ENCODE measurements at places on chromosomes 3 and 15.
A peak's percentile ranks its signal among the peaks of the same experiment; 100 is the strongest.

DNA sequence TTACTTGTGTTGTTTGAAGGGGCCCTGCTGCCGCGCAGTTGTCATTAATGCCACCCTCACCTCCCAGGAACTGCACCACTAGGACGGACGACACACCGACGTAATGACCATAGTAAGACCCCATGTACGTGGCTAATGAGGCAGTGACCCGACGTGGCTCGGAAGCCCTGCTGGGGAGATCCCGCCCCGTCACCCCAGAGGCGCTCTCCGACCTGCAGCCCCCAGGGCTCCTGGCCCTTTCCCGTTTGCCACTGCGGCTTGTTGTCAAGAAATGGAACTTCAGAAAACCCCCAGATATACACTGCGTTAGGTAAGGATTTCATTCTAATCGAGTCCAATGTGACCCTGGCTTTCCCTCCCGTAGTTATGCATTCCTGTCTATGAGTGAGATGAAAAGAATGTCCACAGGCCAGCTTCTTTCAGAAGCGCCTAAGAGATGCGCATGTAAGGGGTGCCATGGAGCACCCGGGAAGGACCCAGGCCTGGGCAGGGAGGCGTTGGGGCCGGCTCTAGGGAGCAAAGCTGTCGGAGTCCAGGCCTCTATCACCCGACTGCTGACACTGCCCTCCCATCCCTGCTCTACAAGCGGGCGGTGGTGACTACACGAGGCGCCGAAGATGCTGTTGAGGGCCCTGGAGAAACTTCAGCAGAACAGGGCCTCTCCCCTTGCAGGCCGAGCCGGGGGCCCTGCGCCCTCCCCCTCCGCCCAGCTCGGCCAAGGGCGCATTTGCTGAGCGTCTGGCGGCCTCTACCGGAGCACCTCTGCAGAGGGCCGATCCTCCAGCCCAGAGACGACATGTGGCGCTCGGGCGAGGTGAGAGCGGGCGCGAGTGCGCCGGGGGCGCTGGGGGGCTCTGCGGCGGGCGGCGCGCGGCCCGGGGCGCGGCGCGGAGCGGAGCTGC, at the start of gene GABRA5:
GABRA5 (plus strand) TSS at position 765 of the 902 bp plus-strand sequence. CDS start 2,187 bp downstream, outside the sequence.
- DNase-seq, result no peak

DNA sequence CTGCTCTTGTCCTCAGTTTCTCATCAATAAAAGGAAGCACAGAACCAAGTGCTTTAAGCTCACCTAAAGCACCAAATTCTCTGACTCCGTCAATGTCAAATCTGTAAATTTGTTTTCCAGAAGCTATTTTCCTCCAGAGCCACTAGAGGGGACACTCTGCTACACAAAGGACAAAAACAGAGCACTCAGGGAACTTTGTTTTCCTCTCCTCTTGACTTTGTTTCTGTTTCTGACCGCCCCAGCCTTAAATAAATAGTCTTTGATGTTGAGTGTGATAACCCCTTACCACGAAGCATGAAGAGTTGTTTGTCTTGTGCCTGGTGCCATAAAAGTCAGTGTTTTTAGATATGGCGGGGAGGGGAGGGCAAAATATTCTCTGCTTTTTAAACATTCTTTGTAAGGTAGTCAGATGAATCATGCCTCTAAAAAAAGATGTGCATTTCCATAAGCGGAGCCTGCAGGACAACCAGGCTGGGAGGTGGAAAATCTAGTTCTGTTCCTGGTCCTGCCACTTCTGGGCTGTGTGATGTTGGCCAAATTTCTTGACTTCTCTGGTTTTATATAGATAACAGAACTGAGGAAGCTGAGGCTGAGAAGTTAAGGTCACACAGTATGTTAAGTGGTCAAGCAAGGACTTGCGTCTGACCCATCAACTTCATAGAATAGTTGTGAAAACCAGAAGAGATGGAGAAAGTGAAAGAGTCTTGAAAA, 7.3 kb upstream of the ZBTB38 start:
- no peak for DNase-seq

GRCh38 chr3:11613851-11614487, 29.7 kb downstream of the VGLL4 start:
- no peak for DNase-seq

DNA sequence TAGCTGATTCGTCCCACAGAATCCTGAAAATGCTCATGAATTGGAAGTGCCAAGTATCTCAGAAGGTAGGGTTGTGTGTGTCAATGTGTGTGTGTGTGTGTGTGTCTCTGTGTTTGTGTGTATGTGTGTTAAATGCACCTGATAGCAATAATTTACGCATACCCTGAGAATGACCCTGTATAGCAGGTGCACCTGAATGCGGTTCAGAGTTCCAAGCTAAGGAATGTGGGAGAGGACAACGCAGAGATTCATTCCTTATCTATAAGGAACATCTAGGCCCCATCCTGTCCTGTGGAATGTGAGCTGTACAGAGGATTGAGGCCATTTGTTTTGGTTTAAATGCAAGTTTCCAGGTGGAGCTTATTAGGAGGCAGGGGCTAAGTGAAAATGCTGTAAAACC, 49.1 kb upstream of the NEDD4 start:
- no peak for DNase-seq

DNA sequence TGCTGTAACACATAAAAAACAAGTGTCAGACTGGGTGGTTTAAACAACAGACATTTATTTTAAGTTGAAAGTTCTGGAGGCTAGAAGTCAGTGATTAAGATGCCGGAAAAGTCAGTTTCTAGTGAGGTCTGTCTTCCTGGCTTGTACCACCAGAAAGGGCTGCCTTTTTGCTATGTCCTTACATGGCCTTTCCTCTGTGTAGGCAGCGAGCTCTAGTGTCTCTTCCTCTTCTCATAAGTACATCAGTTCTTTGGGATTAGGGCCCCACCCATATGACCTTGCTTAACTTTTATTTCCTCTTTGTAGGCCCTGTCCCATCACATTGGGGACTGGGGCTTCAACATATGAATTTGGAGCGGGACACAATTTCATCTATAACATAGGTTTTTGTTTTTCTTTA, 128.0 kb downstream of the BBX start:
- DNase-seq, result no peak

DNA sequence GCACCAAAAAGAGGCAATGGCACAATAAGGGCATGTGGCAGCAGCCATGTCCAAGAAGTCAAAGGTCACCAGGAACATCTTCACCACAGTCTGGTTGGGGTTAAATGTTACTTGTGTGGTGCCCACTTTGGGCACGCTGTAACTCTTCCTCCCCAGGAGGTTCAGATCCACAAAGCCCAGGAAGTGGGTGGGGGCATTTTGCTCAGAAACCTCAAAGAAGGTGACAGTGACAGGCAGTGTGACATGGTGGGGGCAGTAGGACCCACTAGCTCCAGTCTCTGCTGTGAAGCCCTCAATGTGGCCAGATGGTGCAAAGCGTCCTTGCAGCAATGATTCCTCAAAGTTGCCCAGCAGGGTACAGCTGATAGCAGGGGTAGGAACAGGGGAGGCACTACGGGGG, 5.8 kb downstream of the ZNF80 start:
- DNase-seq, result peak; percentile 24

DNA sequence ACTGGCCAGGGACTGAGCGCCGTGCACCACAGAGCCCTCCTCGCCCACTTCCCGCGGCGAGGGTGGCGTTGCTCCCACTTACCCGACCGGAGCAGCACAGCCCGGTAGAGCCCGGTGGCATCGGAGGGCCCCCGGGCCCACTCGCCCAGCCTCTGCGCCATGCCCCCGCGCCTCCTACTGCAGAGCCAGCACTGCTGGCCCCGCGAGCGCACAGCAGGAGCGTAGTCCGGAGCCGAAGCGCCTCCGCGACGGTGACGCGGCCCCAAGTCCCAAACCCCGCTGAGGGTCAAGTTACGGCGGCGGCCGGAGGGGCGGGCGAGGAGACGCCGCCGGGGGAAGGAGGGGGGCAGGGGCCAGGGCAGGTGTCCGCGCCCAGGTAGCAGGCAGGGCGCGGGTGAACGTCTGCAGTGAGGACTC, 9.6 kb upstream of the FAM107A start:
- no peak for DNase-seq

DNA sequence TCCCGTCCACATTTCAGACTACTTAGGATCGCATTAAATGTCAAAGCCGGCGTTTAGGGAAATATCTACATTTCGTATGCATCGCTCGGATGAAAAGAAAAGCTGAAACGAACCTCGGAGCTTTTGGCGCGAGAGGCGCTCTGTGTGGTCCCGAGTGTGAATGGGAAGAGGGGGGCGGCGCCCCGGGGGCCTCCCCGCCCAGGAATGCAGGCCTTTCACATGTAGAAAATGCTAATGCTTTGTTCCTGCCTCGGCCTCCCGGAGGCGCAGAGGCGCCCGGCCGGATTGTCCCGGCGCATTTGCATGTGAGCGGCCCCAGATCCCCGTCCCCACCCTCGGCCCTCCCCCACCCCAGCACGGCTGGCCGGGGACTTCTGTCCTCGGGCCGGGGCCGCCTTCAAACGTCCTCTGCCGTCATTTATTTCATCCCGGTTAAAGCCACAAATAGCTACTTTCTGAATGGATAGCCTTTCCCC, 37.0 kb upstream of the TRIM71 start:
- DNase-seq, result no peak

DNA sequence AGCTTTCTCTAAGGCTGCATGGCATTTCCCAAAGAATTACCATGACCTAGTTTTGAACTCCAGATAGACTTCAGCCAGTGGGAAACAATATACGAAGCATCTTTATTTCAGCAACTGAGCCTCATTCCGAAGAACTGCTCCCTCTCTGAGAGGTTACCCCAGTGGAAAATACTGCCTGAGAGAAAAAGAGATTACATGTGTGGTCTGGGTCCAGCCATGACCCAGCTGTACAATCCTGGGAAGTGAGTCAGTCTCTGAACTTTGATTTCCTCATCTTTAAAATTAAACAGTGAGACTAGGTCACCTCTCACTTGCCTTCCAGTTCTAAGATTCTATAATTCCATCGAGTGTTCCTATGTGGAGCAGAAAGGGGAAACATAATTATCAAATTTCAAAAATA, 42.4 kb downstream of the TNIK start:
- no peak for DNase-seq

- DNase-seq, result no peak
Measured at GRCh38 chr3:57974796-57975388, 33.3 kb upstream of the FLNB start.

DNA sequence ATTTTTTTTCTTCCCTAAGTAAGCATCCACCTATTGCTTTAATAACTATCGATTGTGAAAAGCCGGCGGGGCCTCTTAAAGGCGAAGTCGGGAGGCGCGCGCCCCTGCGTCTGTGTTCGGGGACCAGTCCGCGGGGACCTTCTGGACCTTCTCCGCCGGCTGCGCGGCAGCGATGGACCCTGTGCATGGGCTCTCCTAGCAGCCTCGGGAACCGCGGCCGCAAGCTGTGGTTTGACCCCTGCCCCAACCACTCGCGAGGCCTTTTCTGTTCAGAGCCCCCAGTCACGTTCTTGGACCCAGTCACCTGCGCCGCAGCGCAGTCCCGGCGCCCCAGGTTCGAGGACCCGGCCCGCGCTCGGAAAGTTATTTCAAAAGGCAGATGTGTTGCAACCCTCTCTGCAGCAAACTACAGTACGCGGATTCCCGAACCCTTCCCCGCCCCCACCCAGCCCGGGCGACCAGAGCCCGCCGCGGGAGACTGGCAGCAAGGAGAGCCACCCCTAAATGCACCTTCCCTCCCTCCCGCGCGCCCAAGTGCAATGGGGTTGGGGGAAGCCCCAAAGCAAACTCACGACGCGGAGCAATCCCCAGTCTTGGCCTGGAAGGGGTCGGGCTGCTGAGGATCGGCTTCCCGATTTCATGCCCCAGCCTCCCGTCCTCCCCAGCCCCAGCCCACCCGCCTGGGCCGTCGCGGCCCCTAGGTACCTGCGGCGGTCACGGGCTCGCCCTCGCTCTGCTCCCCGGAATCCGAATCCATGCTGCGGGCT, 684 bp downstream of the TNFAIP8L3 start:
- no peak for DNase-seq

DNA sequence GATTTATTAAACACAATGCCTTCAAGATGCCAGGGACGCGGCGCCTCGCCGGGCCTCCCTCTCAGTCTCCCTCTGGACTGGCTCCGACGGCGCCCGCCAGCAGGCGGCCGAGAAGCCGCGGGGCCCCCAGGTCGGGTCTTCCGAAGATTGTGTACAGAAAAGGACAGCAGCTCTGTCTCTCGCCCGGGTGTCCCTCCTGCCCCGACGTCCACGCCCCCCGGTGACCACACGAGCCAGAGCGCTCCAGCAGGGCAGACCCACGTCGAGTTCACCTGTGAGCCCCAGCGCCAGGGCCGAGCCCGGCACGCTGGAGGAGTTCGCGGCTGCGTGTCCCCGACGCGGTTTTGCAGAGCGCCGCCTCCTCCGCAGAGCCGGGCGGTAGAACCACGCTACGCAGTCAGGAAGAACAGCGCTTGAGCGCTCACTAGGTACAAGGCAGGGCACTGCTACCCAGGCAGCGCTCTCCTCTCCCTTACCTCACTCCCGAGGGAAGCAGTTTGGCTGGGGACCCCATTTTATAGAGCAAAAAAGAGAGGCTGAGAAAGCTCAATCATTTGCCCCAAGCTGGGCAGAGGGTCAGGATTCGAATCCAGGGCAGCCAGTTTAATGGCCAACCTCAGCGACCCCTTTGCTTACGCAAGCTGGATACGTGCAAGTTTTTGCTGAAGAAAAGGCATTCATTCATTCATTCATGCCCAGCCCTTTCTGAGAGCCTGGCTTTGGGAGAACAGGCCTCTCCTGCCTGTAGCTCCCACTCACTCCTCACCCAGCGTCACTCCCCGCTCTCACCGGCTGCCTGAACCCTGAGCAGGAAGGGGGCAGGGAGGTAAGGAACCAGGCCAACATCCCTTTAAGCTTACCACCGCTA, 3.0 kb upstream of the TLE3 start:
- peak; percentile 59 for DNase-seq

GRCh38 chr3:72344647-72345046, 503.6 kb downstream of the SHQ1 start:
- DNase-seq, result no peak

DNA sequence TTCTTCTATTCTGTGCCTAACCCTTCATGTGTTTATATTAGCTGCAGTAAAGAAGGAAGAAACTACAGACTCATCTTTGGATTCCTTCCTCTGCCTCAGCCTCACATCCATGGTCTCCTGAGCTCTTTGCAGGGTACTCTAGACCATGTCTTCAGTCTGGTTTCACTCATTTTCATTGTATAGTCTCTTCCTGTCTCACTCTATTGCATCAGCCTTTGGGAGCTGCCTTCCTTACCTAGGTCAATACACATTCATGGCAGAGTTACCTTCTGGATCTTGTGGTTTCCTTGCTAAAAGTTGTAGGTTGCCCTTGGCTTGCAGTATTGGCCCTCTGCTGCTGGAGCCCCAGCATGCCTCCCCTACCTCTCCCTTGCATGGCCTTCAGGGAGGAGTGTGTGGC, 31.5 kb upstream of the SCAANT1 start:
- no peak for DNase-seq

GRCh38 chr3:101695779-101696372, 9.4 kb upstream of the RPL24 start:
- no peak for DNase-seq

GRCh38 chr15:57358571-57358970, 17.7 kb upstream of the CGNL1 start:
- no peak for DNase-seq

GRCh38 chr3:167166594-167167253, 213.4 kb downstream of the ZBBX start:
- DNase-seq, result no peak
